ENCODE measurements at places on chromosomes 4 and X.

DNA sequence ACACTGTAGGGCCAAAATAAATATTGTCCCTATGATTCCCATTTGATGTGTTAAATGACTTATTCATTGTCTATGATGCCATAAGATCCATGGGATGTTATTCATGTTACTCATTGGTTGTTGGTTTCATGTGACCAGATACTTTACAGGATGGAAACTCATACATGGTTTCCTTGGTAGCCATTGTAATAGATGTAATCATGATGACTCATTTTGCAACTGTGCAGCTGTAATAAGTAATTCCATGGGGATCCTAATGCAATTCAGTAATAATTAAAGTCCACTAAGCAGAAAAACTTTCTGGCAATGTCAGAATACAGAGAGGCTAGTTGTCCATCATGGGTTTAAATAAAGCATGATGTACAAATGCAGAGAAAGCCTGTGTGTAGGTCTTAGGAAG lies 389.7 kb upstream of the NR3C2 start:
- no peak for DNase-seq

DNA sequence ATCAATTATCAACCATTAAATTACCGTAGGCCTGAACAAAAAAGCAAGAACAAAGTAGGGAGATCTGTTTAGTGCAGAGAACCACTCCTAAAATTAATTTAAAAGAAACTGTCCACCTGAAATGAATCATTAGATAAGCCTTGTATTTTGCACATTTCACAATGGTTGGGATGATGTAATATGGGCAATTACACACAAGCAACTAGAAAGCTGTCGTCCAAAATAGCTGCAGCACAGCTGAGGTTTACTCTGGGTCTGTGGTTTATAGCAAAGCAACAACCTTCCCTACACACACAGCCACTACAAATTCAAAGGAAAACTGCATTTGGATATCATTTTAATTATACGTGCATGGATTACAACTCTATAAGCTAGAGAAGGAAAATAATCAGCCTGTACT lies 28.5 kb downstream of the PCDH19 start:
- DNase-seq, result no peak

GRCh38 chr4:135418353-135418752 lies 1216.8 kb upstream of the PABPC4L start:
- no peak for DNase-seq

DNA sequence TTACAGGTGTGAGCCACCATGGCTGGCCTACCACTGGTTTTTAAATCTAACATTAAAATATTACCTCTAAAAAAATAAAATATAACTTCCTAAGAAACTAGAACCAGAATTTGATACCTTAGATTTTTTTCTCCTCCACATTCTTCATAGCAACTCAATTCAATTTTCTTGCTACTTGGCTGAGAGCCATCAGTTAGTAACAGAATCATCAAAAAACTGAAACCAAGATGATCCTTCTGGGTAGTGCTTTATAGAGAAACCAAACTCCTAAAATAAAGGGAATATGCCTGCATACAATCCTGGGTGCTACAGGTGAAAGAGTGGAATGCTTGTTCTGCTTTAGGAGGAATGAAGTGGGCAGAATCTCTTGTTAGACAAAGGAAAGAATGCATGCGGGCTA lies 64.4 kb downstream of the RPS3A start:
- no peak for DNase-seq

Measured in activated CD8-positive, alpha-beta memory T cell treated with anti-CD3 and anti-CD28 coated beads, Interleukin-2, amount 50 U/mL, for 4 hours (primary cell).